ENCODE measurements at places on chromosomes 7 and 10. TPM values are rescaled to one million over a fixed set of nuclear protein-coding genes. Genes with fewer than 3 reads are reported as not detected.

The IQUB gene
- total RNA-seq: 0.66 TPM

DNA sequence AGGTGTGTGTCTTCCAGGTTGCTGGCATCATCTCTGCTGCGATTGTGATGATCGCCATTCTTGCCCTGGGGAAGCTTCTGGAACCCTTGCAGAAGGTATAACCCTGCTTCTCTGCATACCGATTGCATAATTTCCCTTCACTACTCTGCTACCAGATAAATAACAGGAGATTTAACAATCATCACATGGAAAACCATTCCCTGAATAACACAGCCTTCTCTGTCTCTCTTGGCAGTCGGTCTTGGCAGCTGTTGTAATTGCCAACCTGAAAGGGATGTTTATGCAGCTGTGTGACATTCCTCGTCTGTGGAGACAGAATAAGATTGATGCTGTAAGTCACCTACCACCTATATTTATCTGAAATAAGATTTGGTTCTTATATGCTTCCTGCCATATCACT lies 33.8 kb downstream of the SLC26A4 start:
- no peaks in the 10 kb centered on the region for H3K27me3 ChIP-seq
- no peaks in the 10 kb centered on the region for H3K4me1 ChIP-seq
- DNase-seq: no peak
- no peak overlapping the region for H3K27ac ChIP-seq
- no peak overlapping the region for H3K4me3 ChIP-seq
- H3K36me3 ChIP-seq: no peaks in the 10 kb centered on the region

GRCh38 chr7:141288626-141289025 lies 214.8 kb downstream of the TMEM178B start:
- H3K36me3 ChIP-seq: no peaks in the 10 kb centered on the region
- DNase-seq: no peak
- no peaks in the 10 kb centered on the region for H3K4me1 ChIP-seq
- H3K27ac ChIP-seq: no peak overlapping the region

DNA sequence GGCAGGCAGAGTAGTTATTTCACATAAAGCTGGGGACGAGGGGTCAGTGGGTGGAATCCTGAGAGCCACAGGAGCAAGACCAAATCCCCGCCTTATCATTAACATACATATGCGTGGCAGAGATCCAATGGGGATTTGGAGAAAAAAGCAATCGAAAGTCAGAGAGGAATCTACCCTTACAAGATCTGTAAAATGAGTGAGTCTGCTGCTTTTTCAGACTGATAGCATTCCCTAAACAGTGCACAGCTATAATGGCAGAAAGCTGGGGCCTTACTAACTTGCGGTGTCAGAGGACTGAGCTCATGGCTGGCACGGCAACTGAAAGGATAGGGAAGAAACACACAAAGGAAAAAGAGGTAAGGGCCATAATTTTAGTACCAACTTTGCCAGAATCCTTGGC lies 25.0 kb downstream of the GPR22 start:
- no peak for DNase-seq
- no peak overlapping the region for H3K27ac ChIP-seq
- H3K36me3 ChIP-seq: no peaks in the 10 kb centered on the region
- no peaks in the 10 kb centered on the region for H3K4me1 ChIP-seq
- no peak overlapping the region for H3K4me3 ChIP-seq

DNA sequence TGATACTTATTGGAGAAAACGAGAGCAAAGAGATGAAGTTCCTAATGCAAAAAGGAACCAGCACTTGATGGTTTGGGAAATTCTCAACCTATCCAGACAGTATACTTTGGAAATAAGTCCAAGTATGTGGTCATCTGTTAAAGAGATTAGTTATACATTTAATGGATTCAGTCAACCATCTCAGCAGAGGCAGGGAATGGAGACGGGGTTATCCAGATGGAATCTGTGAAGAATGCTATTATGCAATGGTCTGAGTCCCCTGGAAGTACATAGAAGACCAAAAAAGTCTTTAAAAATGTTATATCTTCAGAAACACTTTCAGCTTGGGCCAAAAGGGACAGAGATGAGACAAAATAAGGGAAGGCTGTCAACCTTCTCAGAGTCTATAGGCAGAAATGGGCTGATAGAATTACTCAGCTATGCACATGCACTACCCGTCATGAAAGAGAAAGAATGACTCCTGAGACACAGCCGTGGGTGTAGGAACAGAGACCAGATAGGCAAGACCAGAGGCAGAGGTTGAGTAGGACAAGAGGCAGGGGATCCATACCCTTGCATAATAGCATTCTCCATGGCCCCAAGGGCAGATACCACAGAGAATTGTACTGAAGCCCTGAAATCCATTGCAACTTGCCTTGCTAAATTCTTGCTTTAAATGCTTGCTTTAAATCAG lies 738.8 kb upstream of the POT1 start:
- no peak for DNase-seq
- H3K27me3 ChIP-seq: no peaks in the 10 kb centered on the region
- H3K27ac ChIP-seq: no peak overlapping the region
- H3K36me3 ChIP-seq: no peaks in the 10 kb centered on the region
- no peaks in the 10 kb centered on the region for H3K4me1 ChIP-seq

GRCh38 chr7:64892666-64893309 lies 10.3 kb upstream of the ZNF273 start:
- no peak overlapping the region for H3K27ac ChIP-seq
- no peaks in the 10 kb centered on the region for H3K27me3 ChIP-seq

DNA sequence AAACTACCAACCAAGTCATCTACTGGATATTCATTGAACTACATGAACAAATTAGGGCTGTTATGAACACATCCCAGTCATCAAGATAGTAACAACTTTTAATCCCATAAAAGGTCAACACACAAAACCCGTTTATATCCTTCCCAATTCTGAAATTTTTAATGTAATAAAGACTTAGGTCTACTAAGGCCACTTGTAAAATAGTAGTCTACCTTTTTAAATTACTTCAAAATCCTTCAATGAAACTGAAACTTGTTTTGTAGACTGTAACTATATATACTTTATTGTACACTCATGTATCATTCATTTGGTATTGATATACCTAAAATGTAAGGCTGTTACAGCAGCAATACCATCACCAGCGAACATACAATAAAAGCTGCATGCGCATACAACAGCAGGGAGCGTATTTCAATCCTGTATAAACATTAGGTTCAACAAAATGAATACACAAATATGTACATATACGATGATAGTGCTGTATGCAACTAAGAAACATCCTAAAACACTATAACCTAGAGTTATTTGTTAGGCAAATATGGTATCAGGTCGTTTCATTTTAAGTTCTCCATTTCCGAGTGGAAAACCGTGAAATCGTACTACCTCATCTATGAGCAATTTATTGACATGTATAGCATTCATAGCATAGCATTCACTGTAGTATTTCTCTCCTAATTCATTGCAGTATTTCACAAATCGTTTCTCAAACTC lies 973 bp downstream of the ATAD1 start:
- no peak for DNase-seq
- peaks cover 12% of the 10 kb centered on the region for H3K36me3 ChIP-seq
- H3K27me3 ChIP-seq: no peaks in the 10 kb centered on the region
- peaks cover 28% of the 10 kb centered on the region for H3K4me1 ChIP-seq
- H3K27ac ChIP-seq: peak overlapping the region; percentile 86
- peak overlapping the region; percentile 89 for H3K4me3 ChIP-seq

The ACHE gene
- total RNA-seq: not detected

GRCh38 chr10:99854860-99855259 lies 72.4 kb downstream of the ABCC2 start:
- H3K4me1 ChIP-seq: no peaks in the 10 kb centered on the region
- H3K4me3 ChIP-seq: no peak overlapping the region
- no peak overlapping the region for H3K27ac ChIP-seq
- no peak for DNase-seq

GRCh38 chr7:151110941-151111645 lies 24.8 kb downstream of the AGAP3 start:
- H3K4me3 ChIP-seq: no peak overlapping the region
- peak overlapping the region; percentile 10 for H3K27ac ChIP-seq
- no peaks in the 10 kb centered on the region for H3K36me3 ChIP-seq
- peak; percentile 85 for DNase-seq
- no peaks in the 10 kb centered on the region for H3K27me3 ChIP-seq

GRCh38 chr10:30967650-30968410 lies 63.8 kb downstream of the ZNF438 start:
- H3K4me1 ChIP-seq: peaks cover 17% of the 10 kb centered on the region
- no peaks in the 10 kb centered on the region for H3K36me3 ChIP-seq
- DNase-seq: no peak
- no peak overlapping the region for H3K4me3 ChIP-seq

DNA sequence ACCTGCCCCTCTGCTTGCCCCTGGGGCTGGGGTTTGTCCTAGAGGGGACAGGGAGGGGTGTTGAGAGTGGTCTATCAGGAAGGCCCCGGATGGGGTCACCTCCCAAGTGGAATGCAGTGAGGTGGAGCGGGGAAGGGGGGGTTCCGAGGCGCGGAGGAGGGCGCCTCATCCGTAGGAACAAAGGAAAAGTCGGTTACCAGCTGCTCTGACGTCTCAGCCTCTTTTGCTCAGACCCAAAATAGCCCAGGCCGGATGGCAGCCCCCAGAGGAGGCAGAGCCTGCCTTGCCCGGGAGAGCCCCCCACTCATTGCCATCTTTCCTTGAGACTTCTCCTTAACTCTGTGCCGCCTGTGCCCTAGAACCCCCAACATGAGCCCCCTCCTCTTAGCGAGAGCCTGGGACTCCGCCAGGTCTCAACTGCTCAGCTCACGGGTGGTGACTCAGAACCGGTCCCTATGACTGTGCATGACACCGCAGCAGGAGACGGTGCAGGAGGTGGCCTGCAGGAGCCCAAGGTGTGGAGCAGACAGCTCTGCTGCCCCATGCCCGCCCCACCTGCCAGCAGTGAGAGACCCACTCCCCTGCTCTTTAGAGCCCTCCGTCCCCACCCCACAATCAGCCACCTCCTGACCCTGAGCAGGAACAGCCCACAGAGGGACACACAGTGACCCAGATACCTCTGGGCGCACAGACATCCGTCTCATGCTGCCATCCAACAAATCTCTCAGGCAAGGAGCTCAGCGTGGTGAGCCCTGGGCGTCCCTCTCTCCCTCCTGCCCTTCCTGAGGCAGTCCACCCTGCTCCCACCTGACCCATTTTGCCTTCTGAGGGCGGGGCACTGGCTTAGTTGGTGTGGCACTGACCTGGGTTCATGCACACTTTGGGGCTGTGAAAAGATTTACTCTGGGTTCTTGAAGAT lies 13.1 kb downstream of the STX1A start:
- peaks cover 11% of the 10 kb centered on the region for H3K4me1 ChIP-seq
- no peak for DNase-seq
- H3K27ac ChIP-seq: no peak overlapping the region
- no peaks in the 10 kb centered on the region for H3K27me3 ChIP-seq
- peaks cover 7% of the 10 kb centered on the region for H3K36me3 ChIP-seq

DNA sequence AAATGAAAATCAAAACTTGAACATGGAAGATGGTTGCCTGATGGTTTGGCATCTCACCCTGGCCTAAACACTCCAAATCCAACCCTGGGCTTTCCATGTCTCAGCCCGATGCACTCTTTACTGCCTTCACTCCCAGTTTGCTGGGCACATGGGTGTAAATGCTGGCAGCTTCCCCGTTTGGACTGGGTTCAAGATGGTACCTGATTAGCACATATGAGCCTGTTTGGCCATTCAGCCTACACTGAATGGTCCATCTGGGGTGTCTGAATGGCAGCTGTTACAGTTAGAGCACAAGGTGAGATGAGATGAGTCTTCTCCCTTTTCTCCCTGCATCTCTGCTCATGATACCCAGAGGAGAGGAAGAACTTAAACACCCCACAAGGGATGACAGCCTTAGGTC lies 37.1 kb downstream of the ATXN7L1 start:
- no peak overlapping the region for H3K27ac ChIP-seq
- H3K4me3 ChIP-seq: no peak overlapping the region
- H3K4me1 ChIP-seq: peaks cover 15% of the 10 kb centered on the region
- no peaks in the 10 kb centered on the region for H3K27me3 ChIP-seq
- no peak for DNase-seq

The NANOS1 gene
- total RNA-seq: 1.5 TPM

- H3K27me3 ChIP-seq: no peaks in the 10 kb centered on the region
- H3K4me3 ChIP-seq: no peak overlapping the region
- no peaks in the 10 kb centered on the region for H3K4me1 ChIP-seq
- no peaks in the 10 kb centered on the region for H3K36me3 ChIP-seq
- DNase-seq: no peak
These were observed 813.4 kb downstream of the ANKRD7 start for GRCh38 chr7:119037941-119038340.

GRCh38 chr7:48782511-48782910 lies 141.8 kb upstream of the CDC14C start:
- no peak for DNase-seq
- no peaks in the 10 kb centered on the region for H3K4me1 ChIP-seq
- no peak overlapping the region for H3K27ac ChIP-seq
- H3K4me3 ChIP-seq: no peak overlapping the region
- no peaks in the 10 kb centered on the region for H3K36me3 ChIP-seq

- H3K27ac ChIP-seq: no peak overlapping the region
- no peak overlapping the region for H3K4me3 ChIP-seq
- H3K4me1 ChIP-seq: no peaks in the 10 kb centered on the region
- DNase-seq: peak; percentile 1
- no peaks in the 10 kb centered on the region for H3K27me3 ChIP-seq
- H3K36me3 ChIP-seq: no peaks in the 10 kb centered on the region
These were observed 33.4 kb downstream of the ELFN1 start for GRCh38 chr7:1703441-1703840.

- H3K4me3 ChIP-seq: peak overlapping the region; percentile 65
- peak overlapping the region; percentile 88 for H3K27ac ChIP-seq
- H3K27me3 ChIP-seq: no peaks in the 10 kb centered on the region
- peaks cover 32% of the 10 kb centered on the region for H3K36me3 ChIP-seq
- H3K4me1 ChIP-seq: peaks cover 16% of the 10 kb centered on the region
These were observed 738 bp downstream of the POM121 start for GRCh38 chr7:72925546-72926120.

GRCh38 chr7:95553939-95554338 lies 42.4 kb downstream of the PDK4 start:
- no peak overlapping the region for H3K4me3 ChIP-seq
- H3K27ac ChIP-seq: no peak overlapping the region
- H3K36me3 ChIP-seq: no peaks in the 10 kb centered on the region
- peaks cover 23% of the 10 kb centered on the region for H3K4me1 ChIP-seq
- H3K27me3 ChIP-seq: no peaks in the 10 kb centered on the region
- no peak for DNase-seq

- no peak for DNase-seq
- H3K27ac ChIP-seq: no peak overlapping the region
- no peak overlapping the region for H3K4me3 ChIP-seq
- H3K36me3 ChIP-seq: no peaks in the 10 kb centered on the region
- no peaks in the 10 kb centered on the region for H3K27me3 ChIP-seq
- peaks cover 7% of the 10 kb centered on the region for H3K4me1 ChIP-seq
These were observed 427.6 kb downstream of the PHTF2 start for GRCh38 chr7:78226059-78226719.

The ABCA13 gene
- 11.5 TPM for total RNA-seq

The ASB10 gene
- total RNA-seq: not detected

The CALD1 gene
- 105 TPM for total RNA-seq

DNA sequence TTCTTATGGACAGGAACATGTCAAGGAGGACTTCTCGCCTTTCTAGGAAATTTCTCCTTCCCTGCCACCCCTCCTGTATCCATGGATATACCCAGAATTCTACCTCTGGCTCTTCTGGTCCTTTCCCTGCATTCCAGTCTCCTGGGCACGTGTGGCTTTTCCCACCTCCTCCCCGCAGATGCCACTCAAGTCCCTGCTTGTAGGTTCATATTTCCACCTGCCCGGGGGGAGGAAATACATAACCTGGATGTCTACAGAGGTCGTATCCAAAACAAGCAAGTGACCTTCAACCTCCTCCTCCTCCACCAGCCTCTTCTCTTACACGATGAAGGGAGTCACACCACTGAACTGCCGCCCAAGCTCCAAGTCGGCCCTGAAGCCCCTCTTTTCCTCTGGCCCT lies 20.7 kb downstream of the FGFR2 start:
- H3K4me1 ChIP-seq: peaks cover 7% of the 10 kb centered on the region
